ENCODE measurements at places on chromosomes 1 and 21. TPM values are rescaled to one million over a fixed set of nuclear protein-coding genes. Genes with fewer than 3 reads are reported as not detected.

GDAP2 gene
- total RNA-seq, result 26.7 TPM

PARP1 gene
- total RNA-seq, result 263 TPM

- no peak for DNase-seq
These were observed 6.8 kb downstream of the SLC5A9 start for GRCh38 chr1:48229317-48229716.

GRCh38 chr1:76833856-76834255 is 33.4 kb upstream of the ST6GALNAC5 start:
- DNase-seq, result no peak

- no peak for DNase-seq
These were observed 211.7 kb upstream of the UBE2U start for GRCh38 chr1:63991685-63992084.

DNA sequence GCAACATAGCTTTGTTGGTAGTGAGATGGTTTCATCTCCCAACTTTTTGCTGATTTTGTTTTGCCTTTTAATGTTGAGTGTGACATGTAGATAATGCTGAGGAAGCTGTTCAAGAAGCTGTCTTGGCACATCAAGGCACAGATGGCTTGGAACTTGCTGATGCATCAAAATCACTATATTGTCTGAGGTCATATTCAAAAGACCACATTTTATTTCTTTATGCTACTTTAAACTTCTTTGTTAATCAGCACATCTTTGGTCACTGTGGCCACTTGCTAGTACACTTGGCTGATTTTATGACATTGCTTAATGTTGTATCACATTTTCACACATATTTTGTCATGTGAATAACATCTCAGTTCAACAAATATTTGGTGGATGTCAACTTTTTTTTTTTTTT is 87.1 kb upstream of the BCL10 start:
- no peak for DNase-seq

DNA sequence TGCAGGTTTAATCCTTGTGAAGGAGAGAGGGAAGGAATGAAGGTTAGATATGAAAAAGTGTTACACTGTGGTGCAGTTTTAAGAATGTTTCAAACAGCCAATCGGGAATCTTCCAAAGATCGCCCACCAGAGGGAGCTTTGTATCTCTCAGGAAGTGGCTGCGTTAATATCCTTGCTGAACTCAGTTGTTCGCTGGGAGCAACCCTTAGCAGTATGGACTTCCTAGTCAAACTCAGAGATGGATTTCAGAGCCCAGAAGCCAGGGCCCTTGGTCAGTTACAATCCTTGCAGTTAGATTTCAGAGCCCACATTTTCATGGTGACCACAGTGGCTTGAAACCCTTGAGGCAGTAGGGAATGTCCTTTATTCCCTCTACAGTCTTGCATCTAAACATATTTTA is 136.2 kb downstream of the NTNG1 start:
- peak; percentile 90 for DNase-seq

DNA sequence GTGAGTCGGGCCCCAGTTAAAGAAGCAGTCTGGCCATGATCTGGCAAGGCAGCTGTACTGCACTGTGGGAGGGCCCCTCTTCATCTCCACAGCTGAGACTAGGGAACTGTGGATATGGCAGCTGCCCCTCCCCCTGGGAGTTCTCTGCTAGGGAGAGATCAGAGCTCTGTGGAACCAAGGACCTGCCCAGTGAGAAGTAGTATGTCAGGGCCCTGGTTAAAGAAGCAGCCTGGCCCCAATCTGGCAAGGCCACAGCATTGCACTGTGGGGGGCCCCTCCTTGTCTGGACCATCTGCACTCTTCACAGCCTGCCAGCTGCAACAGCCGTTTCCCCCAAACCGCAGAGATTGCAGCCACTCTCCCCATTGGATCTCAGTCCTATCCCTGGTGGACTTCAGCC is 208.5 kb downstream of the DNAH14 start:
- DNase-seq, result no peak

DNA sequence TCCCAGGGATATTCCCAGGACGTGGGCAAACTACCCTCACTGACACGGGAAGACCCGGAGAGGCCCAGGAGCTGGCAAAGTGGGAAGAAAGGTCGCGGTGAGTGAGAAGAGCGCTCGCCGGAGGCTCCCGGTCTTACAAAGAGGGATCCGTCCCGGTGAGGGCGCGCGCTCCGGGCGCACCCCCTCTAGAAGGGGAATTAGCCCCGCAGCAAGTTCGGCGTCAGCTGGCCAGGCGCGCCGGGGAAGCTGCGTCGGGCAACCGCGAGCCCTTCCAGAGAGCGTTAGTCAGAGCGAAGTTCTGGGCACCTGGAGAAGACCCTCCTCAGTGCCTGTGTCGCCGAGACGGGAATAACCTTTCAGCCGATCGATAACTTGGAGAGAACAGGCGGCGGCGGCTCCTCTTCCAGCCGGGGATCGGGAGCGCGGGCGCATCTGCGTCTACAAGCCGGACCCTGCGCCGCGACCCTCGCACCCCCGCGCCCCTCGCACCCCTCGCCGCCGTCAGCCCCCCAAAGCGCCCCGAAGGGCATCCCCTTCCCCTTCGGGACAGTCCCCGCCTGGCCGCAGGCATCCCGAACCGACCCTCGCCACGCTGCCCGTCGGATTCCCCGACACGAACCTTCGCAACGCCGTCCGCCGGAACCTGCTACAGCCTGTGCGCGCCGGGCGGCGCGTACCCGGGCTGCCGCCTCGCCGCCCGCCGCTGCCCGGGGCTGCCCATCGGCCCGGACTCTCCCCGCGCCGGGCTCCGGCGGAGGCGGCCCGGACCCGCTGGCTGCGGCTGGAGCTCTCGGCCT is 485 bp downstream of the SIPA1L2 start:
- peak; percentile 24 for DNase-seq

GRCh38 chr1:167184081-167184480 is 36.6 kb upstream of the POU2F1 start:
- no peak for DNase-seq
